T-cell (primary cell): ENCODE measurements at places on chromosomes 6 and 20.

DNA sequence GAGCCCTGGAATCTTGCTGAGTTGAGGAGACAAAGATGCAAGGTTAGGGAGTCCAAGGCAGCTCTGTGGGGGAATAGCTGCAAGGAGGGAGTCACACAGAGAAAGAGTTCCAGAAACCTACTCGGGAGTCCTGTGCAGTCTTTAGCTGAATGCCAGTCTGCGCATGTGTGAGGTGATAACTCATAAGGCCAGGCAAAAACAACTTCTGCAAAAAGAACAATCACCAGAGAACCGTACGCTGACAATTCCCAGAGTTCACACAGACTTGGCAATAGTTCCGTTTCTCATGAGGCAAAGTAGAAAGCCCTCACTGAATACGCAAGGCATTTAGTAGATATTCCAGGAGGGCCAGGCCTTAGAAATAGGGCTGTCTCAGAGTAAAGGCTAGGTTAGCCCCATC, 135.2 kb upstream of the TAB2 start:
- no peak for DNase-seq

DNA sequence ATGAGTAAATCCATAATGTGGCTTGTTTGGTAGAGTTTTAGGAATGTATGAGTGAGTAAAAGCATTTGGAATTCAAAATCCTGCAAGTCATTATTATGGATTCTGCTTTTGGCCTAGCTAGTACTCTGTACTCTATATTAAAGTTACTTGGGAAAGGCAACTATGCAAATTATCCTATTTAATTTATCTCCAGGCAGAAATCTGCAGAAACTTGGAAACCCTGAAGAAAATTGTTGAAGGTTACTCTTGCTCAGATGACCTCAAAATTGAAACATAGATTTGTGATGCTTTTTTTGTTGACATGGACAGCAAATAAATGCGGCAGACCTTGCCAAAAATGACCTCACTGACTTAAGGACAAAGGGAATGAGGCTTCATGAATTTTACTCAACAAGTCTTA, 477.1 kb upstream of the EYS start:
- no peak for DNase-seq

- no peak for DNase-seq
Observed at GRCh38 chr20:1875762-1876161, 19.4 kb upstream of the SIRPA start.

GRCh38 chr6:106586815-106587415, 42.4 kb downstream of the RTN4IP1 start:
- DNase-seq = no peak

- no peak for DNase-seq
Observed at GRCh38 chr20:13422637-13423036, 201.6 kb downstream of the ISM1 start.

- DNase-seq = no peak
Observed at GRCh38 chr6:49980898-49981297, 11.5 kb upstream of the DEFB113 start.

DNA sequence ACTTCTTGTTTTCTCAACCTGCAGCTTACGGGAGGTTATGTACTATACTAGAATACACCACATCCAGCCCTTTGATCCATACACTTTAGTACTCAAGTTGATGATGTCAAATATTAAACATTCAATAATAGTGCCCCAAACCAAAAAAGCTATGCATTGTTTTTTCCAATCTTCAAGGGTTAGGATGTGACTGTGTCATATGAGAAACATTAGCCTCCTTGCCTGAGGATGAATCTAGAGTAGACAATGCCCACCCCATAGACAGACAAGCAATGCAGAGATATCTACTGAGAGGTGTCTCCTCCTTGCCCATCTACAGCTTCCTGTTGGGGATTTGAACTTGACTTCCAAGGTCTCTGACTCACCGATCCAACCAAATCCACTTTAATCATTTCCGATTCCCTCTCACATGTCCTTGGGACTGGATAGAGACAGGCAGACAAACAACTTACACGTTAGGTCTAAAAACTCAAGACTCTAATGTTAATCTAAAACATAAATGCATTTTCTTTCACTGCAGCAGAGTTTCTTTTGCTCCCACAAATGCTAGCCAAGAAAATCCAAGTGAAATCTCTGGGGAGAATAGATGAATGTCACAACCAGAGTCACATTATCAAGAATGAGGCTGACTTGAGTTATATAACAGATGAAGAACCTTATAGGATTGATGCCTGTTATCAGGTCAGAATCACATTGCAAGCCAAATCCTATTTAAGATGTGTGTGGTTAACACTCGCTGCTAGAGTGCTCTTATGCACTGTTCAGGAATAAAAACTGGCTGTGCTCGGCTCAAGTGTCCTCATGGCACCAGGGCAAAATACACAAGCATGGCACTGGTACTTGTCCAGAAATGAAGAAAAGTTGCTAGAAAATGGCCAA, 75.5 kb upstream of the TNFAIP3 start:
- no peak for DNase-seq

- no peak for DNase-seq
Observed at GRCh38 chr20:39067526-39068216, 105.5 kb downstream of the DHX35 start.

DNA sequence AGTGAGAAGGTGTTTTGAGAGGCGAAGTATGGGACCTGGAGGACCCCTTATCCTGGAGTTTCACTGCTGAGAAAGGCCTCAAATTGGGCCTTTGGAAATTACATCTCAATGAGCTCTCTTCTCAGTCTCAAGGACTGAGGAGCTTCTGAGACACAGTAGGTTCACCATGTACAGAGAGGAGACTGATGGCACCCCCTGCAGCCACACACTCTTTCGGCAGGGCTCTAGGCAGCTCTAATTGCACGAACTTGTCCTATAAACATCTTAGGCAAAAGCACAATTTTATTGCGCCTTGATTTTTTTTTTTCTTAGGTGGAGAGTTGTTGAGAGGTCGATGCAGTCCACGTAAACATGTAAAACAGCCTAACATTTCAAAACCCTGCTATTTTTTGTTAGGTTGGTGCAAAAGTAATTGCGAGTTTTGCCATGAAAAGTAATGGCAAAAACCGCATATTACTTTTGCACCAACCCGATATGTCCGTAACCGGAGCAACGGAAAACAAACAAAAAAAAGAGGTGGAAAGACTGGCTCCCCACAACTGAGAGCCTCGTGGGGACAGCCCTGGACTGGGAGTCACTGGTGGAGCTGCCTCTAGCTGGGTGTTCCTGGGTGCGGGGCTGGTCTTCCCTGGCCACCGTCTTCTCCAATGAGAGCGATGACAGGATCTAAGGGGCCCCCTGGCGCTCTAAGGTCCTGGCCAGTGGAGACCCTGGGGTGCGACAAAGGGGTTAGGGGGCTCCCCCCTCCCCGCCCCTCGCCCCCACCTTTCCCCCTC, 84.0 kb upstream of the EYA2 start:
- DNase-seq = no peak

- DNase-seq = peak; percentile 10
Observed at GRCh38 chr6:130018744-130019325, 454 bp downstream of the L3MBTL3 start.

DNA sequence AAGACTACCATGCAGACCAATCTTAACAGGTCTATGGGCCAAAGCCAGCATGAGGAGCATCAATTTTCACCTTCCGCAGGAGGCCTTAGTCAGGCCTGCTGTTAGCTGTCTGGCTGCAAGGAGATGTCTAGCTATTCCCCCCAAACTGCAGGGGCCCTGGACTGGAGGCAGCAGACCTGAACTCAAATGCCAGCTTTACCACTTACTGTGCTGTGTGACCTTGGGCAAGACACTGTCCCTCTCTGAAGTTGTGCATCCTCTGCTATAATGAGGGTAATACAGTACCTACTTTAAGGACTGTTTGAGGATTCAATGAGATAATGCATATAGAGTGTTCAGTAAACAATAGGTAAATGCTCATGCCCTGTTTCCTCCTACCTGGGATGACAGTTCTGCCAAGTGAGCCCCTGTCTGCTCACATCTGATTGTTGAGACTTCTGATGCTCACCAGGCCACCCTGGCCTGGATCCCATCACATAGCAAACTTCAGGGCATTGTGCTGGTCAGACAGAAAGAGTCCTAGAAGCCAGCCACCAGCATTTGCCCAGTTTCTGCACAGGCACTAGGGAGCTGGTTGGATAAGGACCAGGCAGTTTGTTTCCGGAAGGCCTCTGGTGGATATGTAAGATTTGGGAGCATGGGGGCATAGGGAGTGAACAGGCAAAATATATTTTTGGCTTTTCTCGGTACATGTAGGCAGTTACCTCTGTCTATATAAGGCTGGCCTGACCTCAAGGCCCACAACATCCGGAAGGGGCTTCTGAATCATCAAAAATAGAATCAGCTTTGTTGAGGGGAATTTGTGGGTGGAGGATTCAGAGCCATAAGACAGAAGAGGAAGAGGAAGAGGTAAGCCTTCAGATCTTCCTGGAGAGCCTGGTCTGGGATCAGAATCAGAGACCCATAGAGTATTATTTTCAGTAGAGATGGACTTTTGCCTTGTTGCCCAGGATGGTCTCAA, 2.3 kb upstream of the OCSTAMP start:
- DNase-seq = no peak

GRCh38 chr20:43923322-43923721, 8.7 kb downstream of the TOX2 start:
- DNase-seq = no peak

DNA sequence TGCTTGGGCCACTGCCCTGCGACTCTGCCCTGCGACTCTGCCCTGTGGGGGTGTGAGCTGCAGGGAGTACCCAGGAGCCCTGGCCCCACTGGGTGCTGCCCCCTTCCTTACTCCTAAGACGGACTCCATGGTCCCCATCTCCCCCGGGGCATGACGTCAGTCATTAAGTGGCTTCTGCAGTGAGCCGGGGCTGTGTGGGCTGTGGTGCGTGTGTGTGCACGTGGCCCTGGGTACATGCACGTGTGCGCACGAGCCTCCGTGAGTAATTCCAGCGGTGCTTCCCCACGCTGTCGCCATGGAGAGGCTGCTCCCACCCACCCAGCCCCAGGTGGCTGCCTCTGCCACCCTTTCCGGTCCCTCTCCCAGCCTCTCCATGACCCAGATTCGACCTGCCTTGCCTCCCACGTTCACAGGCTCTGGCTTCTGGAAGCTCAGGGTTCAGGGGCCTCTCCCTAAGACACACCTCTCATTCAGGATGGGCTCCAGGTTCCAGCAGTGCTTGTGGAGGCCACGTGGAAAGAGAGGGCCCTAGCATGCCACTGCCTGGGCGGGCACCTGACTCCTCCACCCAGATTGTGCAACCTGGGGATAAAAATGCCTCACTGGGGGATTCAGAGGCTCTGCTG, 88.3 kb downstream of the DLGAP4 start:
- DNase-seq = no peak

GRCh38 chr20:6783752-6784151, 16.3 kb downstream of the BMP2 start:
- DNase-seq = no peak

GRCh38 chr6:3566812-3567211, 110.0 kb upstream of the SLC22A23 start:
- no peak for DNase-seq

- no peak for DNase-seq
Observed at GRCh38 chr6:34511915-34512737, 44.0 kb downstream of the SPDEF start.

DNA sequence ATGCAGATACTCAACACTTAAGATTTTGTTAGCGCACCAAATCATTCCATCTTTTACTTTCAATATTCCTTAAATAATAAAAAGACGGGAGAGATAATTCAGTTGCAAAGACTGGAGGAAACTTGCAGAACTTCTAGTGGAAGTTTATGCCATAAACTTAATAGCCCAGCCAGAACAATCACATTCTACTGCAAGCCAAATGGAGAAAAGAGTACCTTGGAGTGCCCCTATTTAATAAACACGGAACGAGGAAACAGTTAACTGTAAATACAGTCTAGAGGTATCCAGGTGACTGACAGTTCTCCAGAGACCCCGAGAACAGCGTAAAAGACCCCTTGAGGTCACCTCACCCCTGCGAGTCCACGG, 635 bp downstream of the SLC35B3 start:
- no peak for DNase-seq

DNA sequence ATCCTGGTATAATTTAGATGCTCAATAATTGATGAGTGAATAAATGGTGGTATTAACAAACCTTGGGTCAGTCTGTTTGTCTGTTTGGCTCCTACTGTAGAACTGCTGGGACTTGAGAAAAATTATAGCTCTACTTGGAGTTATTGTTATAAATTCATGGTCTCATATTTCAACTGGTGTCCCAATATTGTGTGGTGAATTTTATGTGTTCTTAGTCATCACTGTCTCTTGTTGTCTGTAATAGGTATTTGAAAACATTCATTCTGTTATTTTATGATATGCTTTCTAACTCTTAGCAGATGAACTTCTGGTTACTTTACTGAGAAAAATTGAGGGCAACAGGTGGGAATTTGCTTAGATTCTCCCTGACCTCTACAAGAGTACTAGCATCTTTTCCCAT, 221.4 kb downstream of the CDKAL1 start:
- no peak for DNase-seq

- no peak for DNase-seq
Observed at GRCh38 chr6:5081955-5082354, 3.2 kb upstream of the PPP1R3G start.

DNA sequence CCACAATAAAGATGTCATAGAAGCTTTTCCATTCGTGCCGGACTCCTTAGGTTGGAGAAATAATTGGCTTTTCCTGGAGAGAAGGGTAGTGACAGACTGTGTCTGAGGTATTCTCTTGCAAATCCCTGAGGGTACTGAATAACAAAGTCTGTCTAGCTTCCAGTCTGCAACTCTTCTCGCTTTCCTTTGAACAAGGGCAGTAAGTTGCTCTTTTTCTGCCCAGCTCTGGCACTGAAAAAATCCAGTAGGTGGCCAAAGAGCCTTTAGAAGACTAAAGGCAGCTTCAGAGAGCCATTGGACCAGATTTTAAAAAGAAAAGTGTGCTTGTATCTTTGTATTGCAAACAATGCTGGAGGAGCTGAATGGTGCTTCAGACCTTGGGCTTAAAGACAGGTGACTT, 20.7 kb upstream of the RREB1 start:
- DNase-seq = no peak

DNA sequence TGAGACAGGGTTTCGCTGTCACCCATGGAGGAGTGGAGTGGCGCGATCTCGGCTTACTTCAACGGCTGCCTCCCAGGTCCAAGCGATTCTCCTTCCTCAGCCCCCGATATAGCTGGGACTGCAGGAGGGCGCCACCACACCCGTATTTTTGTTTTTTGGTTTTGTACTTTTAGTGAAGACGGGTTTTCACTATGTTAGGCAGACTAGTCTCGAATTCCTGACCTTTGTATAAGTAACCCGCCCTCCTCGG, 115.4 kb upstream of the BTN3A2 start:
- DNase-seq = no peak

- DNase-seq = no peak
Observed at GRCh38 chr6:35360349-35361138, 18.2 kb downstream of the PPARD start.
